ENCODE measurements at places on chromosomes 4 and X.

DNA sequence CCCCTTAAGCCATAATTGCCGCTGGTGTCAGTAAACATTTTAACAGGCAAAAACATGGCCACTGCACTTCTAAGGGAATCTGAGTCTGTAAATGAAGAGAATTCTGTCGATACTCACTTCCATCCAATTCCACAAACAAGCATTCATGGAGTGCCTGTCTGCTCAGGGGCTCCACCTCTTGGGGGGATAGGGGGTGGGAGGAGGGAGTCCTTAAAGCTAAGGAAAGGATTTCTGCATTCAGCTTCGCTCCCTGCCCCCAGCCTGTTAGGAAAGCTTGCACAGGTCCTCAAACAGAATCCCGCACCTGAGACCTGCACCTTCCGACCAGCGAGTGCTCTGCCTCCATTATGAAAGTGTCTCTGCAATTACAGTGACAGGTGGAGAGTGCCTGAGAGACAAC is 130.2 kb upstream of the KIT start:
- no peak for DNase-seq

GRCh38 chrX:619812-620531 is 10.6 kb upstream of the SHOX start:
- DNase-seq, result no peak

DNA sequence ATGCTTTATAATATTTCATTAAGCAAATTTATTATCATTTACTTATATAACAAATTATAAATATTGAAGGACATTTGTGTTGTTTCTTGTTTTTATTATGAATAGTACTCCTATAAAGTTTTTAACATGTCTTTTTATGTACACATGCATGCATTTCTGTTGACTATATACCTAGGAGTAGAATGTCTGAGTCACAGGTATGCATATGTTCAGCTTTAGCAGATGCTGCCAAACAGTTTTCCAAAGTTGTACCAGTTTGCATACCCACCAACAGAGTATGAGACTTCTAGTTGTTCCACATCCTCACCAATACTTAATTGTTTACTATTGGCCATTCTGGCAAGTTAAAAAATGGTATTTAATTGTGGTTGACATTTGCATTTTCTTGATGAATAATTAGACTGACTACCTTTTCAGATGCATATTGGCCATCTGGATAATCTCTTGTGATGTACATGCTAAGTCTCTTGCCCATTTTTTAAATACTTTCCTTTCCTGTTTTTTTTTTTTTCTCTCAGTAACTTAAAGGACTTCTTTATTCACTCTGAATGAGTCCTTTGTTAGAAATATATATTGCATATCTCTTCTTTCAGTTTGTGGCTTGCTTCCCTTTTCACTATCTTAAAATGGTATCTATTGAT is 132.2 kb upstream of the TRIM2 start:
- no peak for DNase-seq

DNA sequence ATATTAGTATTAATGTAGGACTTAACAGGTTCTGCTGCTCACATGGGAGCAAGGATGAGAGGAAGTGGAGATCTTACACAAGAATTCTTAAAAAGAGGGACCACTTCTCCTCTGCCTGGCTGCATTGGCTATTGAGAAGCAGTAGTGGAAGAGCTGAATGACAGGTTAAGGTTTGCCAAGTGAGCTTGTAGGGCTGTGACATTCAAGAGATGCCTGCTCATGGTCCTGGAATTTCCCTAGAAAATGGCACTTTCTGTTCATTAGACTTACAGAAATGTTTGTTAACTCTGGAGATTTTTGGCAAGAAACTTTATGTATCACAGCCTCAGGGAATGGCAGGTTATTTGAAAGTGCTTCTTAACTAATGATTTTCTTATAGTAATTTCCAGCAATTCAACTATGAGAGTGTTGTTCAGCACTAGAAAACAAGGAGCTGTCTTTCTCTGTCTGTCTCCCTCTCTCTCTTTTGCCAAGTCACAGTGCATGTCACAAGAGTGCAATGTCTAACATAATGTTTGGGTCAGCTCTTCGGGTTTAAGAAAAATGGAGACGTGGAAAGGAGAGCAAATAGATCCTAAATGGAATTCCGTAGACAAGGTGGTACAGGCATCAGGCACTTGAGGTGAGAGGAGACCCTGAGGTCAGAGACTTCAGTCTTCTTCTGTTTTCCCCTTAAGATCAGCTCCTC is 8.3 kb upstream of the NAP1L5 start:
- no peak for DNase-seq

DNA sequence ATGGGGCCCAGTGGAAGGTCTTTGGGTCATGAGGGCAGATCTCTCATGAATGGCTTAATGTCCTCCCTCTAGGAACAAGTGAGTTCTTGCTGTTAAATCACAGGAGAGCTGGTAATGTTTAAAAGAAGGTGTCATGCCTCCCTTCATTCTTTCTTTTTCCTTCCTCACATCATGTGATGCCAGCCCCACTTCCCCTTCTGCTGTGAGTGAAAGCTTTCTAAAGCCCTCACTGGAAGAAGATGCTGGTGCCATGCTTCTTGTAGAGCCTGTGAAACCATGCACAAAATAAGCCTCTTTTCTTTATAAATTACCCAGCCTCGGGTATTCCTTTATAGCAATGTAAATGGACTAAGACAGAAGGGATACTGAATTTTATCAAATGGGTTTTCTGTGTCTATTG is 66.1 kb upstream of the ZNF827 start:
- no peak for DNase-seq

GRCh38 chr4:138218976-138219375 is 23.2 kb downstream of the SLC7A11 start:
- no peak for DNase-seq

GRCh38 chr4:138961664-138962063 is 53.9 kb upstream of the NOCT start:
- no peak for DNase-seq

DNA sequence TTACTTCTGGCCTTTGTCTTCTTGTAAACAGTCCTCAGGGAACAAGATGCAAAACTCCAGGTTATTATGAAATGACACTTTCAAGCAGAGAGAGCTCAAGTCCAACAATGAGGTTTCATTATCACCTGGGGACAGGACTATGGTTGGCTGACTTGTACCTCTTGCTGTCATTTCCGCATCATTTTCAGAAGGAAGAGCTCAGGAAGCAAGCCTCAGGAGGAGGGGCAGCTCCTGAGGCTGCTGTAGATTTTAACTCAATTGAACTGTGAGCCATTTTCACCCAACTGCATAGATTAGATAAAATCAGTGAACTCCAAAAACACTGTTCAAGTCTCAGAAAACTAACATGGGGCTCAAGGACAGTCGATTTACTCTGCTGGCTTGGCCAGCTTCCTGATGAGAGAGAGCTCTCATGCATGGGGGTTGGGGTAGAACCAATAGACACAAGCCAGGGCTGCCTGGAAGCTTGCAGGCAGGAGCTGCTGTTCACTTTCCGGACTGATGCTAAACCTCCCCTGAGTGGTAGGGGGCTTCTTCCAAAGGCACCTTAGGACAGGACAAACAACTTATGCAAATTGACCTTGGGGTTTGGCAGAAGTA is 23.6 kb downstream of the TMEM255A start:
- no peak for DNase-seq

- DNase-seq, result no peak
Observed at GRCh38 chrX:101488796-101489195, 3.5 kb downstream of the ARMCX4 start.

DNA sequence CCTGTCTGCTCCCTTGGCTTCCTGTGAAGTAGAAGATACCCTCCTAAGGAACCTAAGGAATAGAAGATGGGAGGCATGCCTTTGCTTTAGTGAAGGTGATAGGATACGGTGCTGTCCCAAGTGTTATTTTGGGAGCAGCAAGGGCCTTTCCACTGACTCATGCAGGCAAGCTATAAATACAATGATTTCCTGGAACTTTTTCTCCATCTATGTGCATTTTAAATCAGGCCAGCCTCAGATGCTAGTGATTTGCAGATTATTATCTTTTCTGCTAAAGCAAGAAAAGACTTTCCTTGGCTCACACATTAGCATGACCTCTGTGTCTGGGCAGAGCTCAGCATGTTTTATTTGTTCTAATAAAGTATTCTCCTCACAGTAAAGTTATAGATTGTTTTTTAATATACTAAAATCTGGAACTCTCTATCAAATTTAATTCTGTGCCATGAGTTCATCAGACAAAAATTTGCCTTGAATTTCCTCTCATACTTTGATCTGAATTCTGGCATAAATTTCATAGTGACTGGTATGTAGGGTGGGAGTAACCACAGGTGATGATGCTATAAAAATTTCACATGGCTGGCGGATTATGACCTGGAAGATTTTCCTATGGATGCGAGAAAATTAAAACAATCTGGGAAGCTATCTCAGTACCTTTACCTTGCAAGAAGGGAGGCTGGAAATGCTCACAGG is 131.7 kb downstream of the REPS2 start:
- no peak for DNase-seq

DNA sequence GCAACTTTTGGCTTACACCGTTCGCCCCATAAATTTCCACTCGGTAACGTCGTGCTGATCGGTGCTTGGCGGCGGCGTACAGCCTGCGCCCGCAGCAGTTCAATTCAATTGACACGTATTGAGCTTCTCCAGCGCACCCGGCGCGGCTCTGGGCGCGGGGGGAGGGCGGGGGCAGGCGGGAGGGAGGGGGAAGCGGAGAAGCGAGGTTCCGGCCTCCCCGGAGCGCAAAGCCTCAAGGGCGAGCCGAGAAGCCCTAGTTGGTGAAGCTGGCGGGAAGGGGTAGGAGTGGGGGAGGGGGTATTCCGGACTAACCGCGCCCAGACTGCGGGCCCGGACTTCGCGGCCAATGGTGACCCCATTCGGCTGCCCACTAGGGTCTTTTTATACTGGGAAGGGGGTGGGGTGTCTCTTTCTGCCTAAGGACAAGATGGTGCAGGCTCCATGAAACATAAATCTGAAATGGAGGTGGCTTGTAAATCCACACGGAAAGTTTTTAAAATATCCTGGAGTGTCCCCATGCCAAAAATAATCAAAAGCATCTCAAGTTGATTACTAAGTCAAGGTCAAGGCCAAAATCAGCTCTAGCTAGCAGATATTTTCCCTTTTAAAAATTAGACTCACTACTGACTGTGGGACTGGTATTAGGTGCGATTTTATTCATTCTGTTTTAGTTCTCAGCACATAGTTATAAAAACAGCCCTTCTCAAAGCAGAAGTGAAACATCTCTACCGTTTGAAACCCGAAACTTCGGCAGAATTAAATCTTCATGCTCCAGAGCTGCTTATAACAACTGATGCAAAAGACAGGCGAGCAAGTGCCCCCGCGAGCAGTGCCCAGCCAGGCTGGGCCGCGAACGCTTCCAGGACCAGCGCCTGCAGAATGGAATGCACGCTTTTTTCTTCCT is 1.5 kb upstream of the BCOR start:
- no peak for DNase-seq

GRCh38 chrX:31521941-31522340 is 450.1 kb upstream of the FTHL17 start:
- DNase-seq, result no peak

GRCh38 chrX:18448416-18448815 is 23.0 kb downstream of the CDKL5 start:
- no peak for DNase-seq

DNA sequence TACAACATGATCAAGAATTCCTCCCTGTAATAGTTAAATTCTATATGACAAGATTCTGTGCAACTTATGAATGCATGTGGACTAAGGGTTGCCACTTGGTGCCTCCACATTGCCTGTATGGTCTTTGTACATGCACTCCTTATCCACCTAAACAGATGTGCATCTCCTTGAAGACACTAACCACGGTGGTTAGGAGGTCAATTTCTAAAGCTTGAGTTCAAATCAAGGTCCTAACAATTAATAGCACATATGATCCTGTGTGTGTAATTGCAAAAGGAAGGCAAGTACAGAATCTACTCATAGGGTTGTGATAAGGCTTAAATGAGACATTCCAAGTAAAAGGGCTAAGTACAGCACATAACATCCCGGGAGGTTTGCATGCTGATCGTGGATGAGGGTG is 1.5 kb upstream of the IL21 start:
- DNase-seq, result no peak

DNA sequence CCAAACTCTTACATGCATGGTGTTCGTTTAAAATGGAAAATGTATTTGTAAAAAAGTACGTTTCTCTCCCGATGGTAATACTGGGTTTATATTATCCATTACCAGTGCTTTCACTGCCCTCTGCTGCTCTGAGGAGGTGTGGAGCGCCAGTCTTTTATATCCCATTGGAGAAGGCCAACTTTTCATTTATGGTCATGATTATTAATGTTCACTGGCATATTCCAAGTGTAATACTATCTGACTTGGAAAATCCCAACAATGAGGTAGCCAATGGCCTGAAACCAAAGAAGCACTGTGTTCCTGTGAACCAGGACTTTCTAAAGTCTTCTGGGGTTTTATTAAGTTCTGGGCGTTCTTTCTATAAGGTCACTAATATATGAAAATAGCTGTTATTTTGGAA is 80.7 kb downstream of the SYNPO2 start:
- DNase-seq, result no peak

- no peak for DNase-seq
Observed at GRCh38 chrX:86981326-86981879, 536.2 kb upstream of the KLHL4 start.

DNA sequence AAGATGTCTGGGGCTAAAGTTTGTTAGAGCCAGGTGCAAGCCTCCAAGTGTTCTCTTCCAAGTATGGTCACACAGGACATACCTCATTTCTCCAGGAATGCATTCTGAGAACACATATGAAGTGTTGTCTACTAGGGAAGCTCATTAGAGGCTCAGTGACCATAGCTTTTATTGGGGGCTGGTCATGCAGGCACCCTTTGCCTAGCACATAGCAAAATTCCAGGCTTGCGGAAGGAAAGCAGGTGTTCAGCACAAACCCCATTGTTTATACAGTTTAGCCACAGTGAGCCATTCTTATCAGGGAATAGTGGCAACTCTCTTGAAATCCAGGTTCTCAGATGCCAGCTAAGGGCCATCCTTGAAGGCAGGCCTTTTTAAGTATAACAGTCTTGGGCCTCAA is 339.4 kb upstream of the ZCCHC13 start:
- no peak for DNase-seq

DNA sequence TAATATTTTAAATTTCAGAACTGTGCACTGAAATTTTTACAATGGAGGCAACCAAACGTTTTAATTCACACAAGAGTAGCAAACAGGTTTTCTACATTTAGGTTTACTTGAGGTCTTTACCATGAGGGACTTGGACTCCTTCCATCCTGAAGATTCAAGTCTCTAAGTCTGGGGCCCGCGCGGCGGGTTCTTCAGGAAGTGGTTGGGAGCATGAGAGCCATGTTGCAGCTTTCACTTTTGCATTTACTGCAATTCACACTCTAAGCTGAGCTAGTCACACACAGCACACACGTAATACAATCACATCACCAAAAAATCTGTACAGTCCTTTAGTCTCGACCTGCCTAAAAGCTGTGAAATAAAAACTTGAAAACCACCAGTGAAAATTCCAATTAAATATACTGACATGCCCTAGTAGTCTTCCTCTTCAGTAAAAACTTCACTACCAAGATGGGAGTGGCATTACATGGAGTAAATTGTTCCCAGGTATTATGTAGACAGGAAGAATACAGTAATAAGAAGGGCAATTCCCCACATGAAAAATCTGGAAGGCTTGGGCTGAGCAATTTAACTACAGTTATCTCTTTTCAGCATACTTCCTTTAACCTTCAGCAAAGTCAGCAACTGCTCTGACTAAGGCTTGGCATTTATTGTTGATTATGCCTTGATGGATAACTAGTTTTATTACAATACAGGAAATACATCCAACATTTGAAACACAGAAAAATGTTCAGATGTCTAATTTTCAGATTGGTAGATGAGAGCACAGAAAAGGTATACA is 571.1 kb upstream of the DIPK2B start:
- DNase-seq, result no peak

All from activated CD8-positive, alpha-beta memory T cell treated with anti-CD3 and anti-CD28 coated beads for 48 hours (primary cell).